Aorta (tissue), 5 donors: ENCODE measurements at places on chromosomes 6 and 20. TPM values are rescaled to one million over a fixed set of nuclear protein-coding genes. Genes with fewer than 3 reads are reported as not detected.

FHL5 gene
- 38.3 TPM for total RNA-seq

BTNL2 gene
- total RNA-seq = not detected

DNAH8 gene
- total RNA-seq = 0.03 TPM

NUDT3 gene
- total RNA-seq = 47.3 TPM

RIMS4 gene
- total RNA-seq = 2.8 TPM

BPIFB1 gene
- total RNA-seq = not detected

EGFL8 gene
- total RNA-seq = 20.7 TPM

TNFRSF21 gene
- total RNA-seq = 4.5 TPM

GRCh38 chr20:34621383-34622367, 55.2 kb downstream of the PIGU start:
- no peak overlapping the region for H3K27ac ChIP-seq
- no peaks in the 10 kb centered on the region for H3K27me3 ChIP-seq
- H3K4me1 ChIP-seq = no peaks in the 10 kb centered on the region
- DNase-seq = no peak
- H3K4me3 ChIP-seq = no peak overlapping the region

DNA sequence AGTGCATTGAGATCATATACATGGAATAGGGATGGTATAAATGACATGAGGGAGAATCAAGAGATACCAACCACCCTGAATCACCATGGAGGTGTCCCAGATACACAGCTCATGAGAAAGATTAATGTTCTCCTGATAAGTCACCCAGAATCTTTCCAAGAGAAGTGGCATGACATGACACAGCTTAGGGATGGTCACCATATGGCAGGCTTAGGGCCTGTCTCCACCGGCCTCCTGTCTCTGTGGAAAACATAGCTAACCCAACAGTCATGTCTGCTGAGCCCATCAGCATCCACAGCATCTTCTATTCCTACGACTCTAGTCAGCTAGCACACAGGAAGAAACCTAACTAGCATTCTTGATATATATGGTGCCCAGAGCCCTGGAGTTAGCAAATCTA, 133.3 kb downstream of the IPCEF1 start:
- H3K27ac ChIP-seq = no peak overlapping the region
- no peak overlapping the region for H3K4me3 ChIP-seq
- no peaks in the 10 kb centered on the region for H3K36me3 ChIP-seq

DNA sequence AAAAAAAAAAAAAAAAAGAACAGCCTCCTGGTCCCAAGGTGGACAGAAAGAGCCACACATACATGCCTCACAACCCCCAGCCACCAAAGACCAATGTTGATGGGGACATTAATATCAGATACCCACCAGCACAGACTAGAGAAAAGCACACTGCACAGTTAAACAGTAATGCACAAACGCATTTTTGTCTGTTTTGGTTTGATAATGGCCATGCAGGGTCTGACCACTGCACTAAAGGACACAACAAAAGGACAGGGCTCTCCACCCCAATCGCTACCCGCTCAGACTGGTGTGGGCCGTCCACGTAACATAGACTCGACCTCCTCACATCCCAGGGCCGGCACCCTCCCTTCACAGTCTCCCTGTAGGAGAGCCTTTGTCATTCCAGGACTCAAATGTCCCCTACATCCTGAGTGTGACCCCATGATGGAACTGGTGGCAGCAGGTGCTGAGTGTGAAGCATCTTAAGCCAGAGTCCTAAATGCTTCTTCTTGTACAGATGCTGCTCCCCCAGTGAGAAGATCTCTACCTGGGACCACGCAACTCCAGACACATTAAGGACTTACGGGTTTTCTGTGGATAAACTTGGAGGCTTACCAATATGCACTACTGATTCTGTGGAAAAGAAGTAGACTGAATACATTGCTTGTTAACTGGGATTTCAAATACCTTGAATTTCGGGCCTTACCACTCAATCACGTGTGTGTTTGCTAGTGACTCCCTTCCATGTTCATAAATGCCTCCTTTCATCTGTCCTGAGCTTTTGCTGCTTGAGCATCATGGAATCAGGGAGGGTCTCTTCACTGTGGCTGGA, 28.0 kb downstream of the RRBP1 start:
- no peak for DNase-seq
- H3K4me3 ChIP-seq = no peak overlapping the region
- H3K27ac ChIP-seq = no peak overlapping the region
- peaks cover 2% of the 10 kb centered on the region for H3K4me1 ChIP-seq
- H3K36me3 ChIP-seq = peaks cover 4% of the 10 kb centered on the region

DNA sequence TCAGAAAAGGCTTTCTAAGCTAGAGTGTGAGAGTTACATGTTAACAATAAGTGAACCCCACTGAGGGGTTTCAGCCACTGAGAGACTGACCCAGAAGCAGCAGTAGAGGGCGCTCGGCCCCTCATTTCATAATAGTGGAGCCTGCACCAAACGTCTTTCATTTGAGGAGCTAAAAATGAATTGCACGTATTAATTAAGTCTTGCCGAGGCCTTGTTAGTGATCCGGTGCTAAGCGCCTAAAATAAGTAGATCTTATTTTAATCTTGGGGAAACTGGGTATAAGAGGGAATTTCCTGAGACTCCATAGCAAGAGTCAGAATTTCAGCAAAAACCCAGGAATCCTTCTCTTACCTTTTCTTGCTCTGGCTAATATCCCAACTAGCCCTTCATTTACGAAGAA, 209.7 kb downstream of the FARS2 start:
- no peaks in the 10 kb centered on the region for H3K27me3 ChIP-seq
- no peak overlapping the region for H3K27ac ChIP-seq
- DNase-seq = peak; percentile 79
- no peaks in the 10 kb centered on the region for H3K4me1 ChIP-seq

DNA sequence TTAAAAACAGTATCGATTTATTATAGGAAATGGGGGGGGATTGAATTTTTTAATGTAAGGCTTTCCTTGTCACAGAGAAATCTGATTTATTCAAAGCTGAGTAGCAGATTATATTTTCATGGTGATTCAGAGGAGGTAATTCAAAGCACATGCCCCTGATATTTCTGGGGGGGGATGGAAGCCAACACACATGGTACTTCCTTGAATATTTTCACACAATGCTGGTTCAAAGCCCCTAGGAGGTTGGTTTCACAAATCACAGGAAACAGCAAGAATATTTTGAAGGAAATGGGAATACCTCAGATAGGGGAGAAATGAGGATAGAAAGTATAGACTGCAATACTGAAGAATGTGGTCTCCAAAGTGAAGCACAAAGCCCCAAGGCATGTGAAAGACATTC, 98.8 kb downstream of the RTN4IP1 start:
- no peak overlapping the region for H3K27ac ChIP-seq
- no peaks in the 10 kb centered on the region for H3K36me3 ChIP-seq
- DNase-seq = no peak

- H3K4me3 ChIP-seq = no peak overlapping the region
- no peak overlapping the region for H3K27ac ChIP-seq
- no peaks in the 10 kb centered on the region for H3K36me3 ChIP-seq
- H3K4me1 ChIP-seq = no peaks in the 10 kb centered on the region
- H3K27me3 ChIP-seq = peaks cover 2% of the 10 kb centered on the region
- DNase-seq = no peak
Measured at GRCh38 chr6:105753207-105753606, 332.9 kb upstream of the PRDM1 start.

DNA sequence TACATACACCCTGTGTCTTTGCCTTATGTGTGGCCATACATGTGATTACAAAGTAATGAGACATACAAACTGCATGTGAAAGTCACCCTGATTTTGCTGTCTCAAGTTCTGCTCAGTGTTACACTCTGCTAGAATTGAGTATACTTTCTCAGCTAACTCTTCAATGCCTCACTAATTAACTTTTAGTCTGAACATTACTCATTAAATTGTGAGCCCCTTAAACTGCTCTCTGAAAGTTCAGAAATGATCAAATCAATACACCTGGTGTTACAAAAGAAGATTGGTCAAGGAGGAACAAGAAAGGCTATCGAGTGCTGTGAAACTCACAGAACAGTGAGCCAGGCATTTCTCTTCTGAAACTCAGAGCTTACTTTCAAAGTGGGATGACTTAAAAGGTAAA, 71.3 kb downstream of the MKKS start:
- no peak overlapping the region for H3K4me3 ChIP-seq
- no peak overlapping the region for H3K27ac ChIP-seq
- H3K27me3 ChIP-seq = no peaks in the 10 kb centered on the region
- DNase-seq = no peak
- H3K36me3 ChIP-seq = no peaks in the 10 kb centered on the region

DNA sequence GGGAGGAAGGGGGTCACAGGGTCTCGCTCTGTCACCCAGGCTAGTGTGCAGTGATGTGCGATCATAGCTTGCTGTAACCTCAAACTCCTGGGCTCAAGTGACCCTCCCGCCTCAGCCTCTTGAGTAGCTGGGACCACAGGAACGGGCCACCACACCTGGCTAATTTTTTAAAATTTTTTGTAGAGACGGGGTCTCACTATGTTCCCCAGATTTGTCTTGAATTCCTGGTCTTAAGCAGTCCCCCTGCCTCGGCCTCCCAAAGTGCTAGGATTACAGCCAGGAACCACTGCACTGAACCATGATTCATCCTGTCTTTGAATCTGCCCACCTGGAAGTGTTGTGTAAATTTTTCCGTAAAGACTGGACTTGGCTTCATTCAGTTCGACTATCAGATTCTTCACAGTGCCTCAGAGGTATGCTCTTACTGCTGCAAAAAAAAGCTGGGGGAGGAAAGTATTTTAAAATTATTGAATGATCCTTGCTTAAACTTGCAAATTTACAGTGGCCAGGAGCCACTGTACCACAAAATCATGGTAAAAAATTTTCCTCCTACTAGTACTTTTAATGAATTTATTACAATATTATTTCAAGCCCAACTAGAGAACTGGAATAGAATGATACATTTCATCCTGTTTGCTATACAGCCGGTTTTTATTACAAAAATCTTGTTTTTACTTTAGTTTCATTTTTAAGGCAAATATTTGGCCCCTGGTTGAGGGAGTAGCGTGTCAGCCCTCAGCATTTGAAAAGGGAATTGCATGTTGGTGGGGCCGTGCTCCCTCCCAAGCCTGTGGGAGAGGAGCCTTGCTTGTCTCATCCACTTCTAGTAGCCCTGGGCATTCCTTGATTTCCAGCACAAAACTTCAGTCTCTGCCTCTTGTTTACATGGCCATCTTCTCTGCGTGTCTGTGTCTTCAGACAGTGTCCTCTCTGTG, 202.5 kb upstream of the SGK1 start:
- no peak overlapping the region for H3K27ac ChIP-seq
- no peaks in the 10 kb centered on the region for H3K27me3 ChIP-seq
- no peaks in the 10 kb centered on the region for H3K4me1 ChIP-seq
- H3K4me3 ChIP-seq = no peak overlapping the region
- DNase-seq = no peak

DNA sequence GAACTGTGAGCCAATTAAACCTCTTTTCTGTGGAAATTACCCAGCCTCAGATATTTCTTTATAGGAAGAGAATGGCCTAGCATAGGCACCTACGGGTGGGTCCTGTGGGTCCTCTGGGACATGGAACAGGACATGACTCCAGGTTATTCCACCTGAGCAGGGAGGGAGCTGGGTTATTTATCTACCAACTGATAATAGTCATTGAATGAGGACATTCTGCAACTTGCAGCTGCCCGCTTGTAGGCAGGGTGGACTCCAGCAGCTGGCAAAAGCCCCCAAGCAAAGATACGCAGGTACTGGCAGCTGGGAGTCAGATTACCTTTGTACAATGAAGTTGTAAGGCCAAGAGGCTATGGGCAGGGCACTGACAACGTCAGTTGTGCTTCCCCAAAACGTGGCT, 1.4 kb upstream of the BANF2 start:
- H3K27ac ChIP-seq = no peak overlapping the region
- H3K36me3 ChIP-seq = no peaks in the 10 kb centered on the region
- H3K27me3 ChIP-seq = no peaks in the 10 kb centered on the region
- no peak for DNase-seq

- no peak overlapping the region for H3K27ac ChIP-seq
- no peaks in the 10 kb centered on the region for H3K27me3 ChIP-seq
- no peaks in the 10 kb centered on the region for H3K4me1 ChIP-seq
- no peak overlapping the region for H3K4me3 ChIP-seq
- H3K36me3 ChIP-seq = peaks cover 13% of the 10 kb centered on the region
Measured at GRCh38 chr6:41901882-41902519, 6.8 kb upstream of the USP49 start.

- no peak for DNase-seq
- no peak overlapping the region for H3K27ac ChIP-seq
- H3K27me3 ChIP-seq = no peaks in the 10 kb centered on the region
- H3K36me3 ChIP-seq = no peaks in the 10 kb centered on the region
Measured at GRCh38 chr6:21615504-21615903, 22.0 kb downstream of the SOX4 start.

- no peak overlapping the region for H3K27ac ChIP-seq
- H3K36me3 ChIP-seq = no peaks in the 10 kb centered on the region
- H3K4me1 ChIP-seq = no peaks in the 10 kb centered on the region
- no peak overlapping the region for H3K4me3 ChIP-seq
Measured at GRCh38 chr6:135586844-135587243, 89.3 kb upstream of the AHI1 start.

DNA sequence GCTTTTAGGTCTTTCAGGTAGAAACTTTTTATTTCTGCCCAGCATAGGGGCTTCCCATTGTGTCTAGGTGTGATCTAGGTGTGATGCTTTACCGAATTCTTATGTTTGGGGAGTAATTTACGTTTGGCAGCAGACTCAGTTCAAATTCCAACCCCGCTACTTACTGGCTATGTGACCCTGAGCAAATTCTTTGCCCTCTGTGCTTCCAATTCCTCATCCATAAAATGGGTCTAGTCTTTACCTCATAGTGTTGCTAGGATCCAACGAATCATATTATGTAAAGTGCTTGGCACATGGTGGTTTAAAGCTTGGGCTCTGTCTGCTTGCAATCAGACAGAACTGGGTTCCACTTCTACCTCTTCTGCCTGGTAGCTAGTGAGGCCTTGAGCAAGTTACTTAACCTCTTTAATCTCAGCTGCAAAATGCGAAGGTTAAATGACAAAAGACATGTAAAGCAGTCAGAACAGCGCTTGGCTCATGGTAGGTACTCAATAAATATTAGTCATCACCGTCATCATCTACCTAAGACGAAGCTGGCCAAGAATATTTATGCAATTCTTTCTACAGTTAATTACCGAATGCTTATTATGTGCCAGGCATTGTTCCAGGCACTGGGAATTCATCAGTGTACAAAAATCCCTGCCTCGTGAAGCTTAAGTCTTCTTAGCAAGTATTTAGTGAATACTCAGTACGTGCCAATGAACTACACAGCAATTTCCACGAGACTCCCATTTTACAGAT, 1.0 kb downstream of the NSFL1C start:
- peaks cover 3% of the 10 kb centered on the region for H3K4me1 ChIP-seq
- no peak for DNase-seq
- no peaks in the 10 kb centered on the region for H3K36me3 ChIP-seq
- peak overlapping the region; percentile 96 for H3K4me3 ChIP-seq
- no peak overlapping the region for H3K27ac ChIP-seq
- no peaks in the 10 kb centered on the region for H3K27me3 ChIP-seq

- no peaks in the 10 kb centered on the region for H3K4me1 ChIP-seq
- DNase-seq = no peak
- H3K4me3 ChIP-seq = no peak overlapping the region
- no peaks in the 10 kb centered on the region for H3K36me3 ChIP-seq
- no peak overlapping the region for H3K27ac ChIP-seq
- no peaks in the 10 kb centered on the region for H3K27me3 ChIP-seq
Measured at GRCh38 chr6:161744211-161745067, 470.6 kb upstream of the AGPAT4 start.
